ENCODE measurements at places on chromosomes 7 and 10.

DNA sequence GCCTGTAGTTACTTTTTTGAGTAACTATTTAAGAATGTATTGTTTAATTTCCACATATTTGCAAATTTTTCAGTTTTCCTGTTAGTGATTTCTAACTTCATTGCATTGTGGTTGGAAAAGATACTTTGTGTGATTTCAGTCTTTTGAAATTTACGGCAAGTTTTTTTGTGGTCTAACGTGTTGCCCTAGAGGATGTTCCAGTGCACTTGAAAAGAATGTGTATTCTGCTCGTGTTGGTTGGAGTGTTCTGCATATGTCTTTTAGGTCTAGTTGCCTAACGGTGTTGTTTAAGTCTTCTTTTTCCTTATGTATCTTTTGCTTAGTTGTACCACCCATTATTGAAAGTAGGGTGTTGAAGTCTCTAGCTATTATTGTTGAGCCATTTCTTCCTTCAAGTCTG is 59.7 kb downstream of the LCOR start:
- DNase-seq, result no peak

- no peak for DNase-seq
These were observed 6.2 kb downstream of the TLX1 start for GRCh38 chr10:101137271-101137670.

GRCh38 chr10:75057680-75058079 is 53.8 kb upstream of the SAMD8 start:
- no peak for DNase-seq

GRCh38 chr10:32095116-32095733 is 39.0 kb upstream of the KIF5B start:
- no peak for DNase-seq

DNA sequence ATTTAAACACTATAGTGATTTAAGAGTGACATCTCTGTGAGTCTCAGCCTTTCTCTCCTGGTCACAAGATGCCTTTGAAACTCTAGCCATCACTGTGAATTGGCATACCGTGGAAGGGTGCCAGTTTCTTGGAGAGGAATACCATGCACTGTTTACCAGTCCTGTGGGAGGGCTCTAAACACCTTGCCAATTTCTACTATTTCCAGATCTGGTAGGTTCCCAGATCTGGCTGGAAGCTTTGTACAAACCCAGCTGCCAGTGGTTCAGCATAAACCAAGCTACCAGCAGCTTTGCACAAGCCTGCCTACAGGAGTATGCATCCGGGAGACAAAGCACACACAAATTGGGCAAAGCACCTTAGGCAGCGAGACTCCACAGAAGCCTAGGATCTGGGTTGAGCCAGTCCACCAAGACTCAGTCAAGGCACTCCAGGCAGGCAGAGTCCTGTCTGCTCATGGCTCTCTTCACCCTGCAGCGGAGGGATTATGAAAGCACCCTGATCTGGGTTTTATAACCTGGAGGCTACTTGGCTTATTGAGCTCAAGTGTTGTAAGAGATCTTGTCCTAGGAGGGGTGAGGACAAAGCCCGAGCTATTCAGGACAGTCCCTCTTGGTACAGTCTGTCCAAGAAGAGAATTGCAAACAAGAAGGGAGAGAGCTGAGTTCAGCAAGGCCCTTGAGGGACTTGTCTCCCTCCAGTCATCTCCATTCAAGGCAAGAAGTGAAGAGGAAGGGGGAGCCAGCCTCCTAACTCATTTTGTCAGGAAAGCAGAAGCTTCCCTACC is 23.6 kb downstream of the MCM10 start:
- no peak for DNase-seq
